ENCODE measurements at places on chromosomes 4 and X.

DNA sequence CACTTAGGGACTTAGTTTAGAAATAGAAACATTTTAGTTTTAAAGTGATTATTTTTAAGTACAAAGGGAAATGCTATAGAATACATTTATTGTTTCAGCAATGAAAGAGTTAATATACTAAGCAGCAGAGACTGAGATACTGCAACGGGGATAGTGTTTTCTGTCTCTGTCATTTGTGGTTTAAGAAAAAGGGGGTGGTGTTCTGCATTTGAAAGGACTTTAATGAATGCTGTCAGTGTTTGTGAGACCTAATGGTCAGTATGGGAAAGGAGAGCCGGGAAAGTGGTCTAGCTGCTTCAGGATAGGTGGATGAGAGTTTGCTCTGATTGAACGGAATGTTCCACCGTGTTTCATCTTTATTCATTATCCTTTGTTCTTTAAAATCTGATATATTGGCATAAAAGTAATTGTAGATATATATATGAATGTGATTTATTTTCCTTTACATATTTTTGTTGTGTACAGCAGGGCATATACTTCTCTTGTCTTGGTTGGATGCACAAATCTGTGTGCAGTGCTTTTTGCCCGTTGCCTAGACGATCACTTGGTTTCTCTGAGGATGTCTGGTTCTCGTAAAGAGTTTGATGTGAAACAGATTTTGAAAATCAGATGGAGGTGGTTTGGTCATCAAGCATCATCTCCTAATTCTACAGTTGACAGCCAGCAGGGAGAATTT, at the start of gene KLHL5:
TSS of gene KLHL5 (plus strand) at position 139 of the 676 bp plus-strand sequence. CDS start at position 560, 421 bp downstream.
- DNase-seq: peak; percentile 9

DNA sequence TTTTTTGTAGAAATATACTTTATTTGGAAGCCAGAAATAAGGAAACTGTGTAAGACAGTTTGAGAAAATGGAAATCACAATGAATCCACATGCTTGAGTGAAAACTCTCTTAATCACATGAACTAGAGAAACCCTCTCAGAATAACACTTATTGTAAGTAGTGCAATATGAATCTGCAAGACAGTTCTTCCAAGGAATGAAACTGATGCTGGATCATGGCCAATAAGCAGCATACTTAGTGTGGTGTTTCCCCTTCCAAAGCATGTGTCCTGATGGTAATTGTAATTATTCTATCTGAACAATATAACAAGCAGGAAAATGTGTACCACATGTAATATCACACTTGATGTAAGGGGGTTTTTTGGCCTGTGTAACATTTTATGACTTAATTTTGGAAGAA, 1870.5 kb upstream of the TENM3 start:
- no peak for DNase-seq

DNA sequence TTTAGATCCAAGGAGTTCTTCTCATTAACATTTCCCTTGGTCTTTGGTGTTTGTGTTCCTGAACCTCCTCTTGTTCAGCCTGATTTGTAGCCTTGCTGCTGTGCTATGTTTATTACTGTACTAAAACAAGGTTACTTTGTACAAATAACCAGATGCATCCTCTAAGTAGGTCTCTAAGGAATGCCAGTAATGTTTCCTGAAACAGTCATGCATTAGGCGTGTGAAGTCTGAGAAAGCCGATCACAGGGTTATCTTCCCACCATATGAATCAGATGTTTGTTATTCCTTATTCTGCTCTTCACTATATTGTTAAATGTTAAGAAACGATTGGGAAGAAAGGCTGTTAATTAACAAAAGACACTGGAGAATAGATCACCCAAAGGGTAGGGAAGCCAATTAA, 66.9 kb downstream of the GALNTL6 start:
- DNase-seq: peak; percentile 2

DNA sequence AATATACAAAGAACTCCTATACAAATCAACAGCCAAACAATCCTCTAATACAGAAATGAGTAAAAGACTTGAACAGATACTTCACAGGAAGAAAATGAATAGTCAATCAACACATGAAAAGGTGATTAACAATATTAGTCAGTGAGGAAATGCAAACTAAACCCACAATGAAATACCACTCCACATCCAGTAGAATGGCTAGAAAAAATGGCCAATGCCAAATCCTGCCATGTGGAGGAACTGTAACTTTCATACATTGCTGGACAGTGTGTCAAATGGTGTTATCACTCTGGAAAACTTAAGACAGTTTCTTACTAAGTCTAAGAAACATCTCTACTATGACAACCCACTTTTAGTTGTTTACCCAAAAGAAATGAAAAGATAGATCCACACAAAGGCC, 59.5 kb downstream of the NSG1 start:
- DNase-seq: peak; percentile 32

- DNase-seq: no peak
These were observed 1381.5 kb upstream of the AGA start for GRCh38 chr4:178823673-178824295.

DNA sequence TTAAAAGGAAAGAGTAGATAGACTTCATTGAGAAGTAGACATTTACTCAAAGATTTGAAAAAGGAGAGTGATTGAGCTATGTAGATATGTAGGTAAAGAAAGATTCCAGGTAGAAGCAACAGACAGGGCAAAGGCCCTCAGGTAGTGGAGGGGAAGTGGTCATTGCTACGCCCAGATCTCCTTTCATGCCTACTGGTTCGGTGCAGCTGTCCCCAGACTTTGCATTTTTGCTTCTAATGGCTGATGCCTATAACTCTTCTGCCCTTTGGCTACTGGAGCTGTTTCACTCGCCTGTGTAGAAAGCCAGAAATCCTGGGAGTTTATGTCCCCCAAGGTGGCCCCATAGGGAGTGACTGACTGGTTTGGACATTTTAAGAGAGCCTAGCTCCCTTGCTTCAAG, 16.9 kb upstream of the ARMCX2 start:
- no peak for DNase-seq

- no peak for DNase-seq
These were observed 167.1 kb downstream of the RAPGEF2 start for GRCh38 chr4:159269956-159270355.

DNA sequence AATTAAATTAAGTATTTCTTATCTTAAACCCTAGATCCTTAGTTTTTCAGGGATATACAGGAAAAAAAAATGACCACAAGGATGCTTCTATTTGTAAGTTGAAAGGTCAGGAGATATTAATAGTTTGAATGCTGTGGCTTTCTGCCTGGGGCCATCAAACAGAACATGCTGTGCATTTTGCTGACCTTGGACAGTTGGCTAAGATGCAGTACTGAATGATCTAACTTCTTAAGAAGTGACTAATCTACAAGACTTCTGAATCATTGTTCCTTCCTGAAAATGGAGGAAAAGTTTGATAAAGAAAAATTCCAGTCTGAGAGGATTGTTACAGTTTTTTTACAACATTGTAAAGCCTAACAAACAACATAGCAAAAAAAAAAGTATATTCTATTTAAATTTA, 237.8 kb upstream of the JADE1 start:
- DNase-seq: peak; percentile 80

DNA sequence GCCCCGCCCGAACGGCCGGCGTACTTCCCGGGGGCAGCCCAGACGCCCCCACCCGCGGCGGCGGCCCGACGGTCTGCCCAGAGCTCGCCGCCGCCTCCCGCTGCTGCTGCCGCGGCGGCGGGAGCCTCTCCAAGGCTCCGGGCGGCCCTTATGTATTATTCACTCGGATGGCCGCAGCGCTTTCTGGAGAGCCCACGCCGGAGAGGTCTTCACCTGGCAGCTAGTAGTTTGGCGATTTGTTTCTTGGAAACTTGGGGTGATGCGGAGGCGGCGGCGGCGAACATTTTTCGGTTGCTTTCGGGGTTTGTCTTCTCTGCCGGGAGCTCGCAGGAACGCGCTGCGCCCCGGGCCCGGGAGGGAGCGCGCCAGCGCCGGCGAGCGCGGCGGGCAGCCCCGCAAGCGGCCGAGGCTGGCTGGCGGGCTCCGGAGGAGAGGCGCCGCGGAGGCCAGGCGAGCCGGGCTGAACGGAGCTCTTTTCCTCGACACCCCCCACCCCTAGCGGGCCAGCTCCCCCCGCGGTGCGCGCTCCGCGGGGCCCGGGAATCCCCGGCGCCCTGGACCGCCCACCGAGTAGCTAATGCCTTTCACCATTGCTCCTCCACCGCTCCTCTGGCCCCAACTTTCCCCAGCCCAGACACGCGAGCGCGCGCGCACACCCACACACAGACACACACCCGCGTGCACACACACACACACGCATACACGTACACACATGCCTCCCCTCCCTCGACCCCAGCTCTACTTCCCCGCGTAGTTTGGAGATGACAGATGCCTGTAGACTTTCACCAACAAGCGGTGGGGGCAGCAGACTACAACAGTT, 113.5 kb downstream of the DHX15 start:
- peak; percentile 53 for DNase-seq

DNA sequence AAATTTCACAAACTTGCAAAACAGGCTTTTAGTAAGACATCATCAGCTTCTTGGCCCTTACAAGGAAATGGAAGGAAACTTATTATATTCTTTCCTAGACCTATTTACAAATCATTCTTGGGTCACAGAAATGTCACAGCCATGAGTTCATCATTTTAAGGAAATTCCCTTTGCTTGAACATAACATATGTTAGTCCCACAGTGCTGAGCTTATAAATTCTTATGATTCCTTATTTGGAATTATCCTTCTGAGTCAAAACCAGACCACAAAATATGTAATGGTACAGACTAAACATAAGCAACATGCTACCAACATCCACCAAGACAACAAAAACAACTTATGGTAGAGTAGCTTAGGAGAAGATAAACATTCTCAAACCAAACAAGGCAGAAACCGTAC, 236.9 kb upstream of the CTSO start:
- peak; percentile 11 for DNase-seq

- DNase-seq: no peak
These were observed 123.7 kb downstream of the SPRY1 start for GRCh38 chr4:123520325-123520724.

DNA sequence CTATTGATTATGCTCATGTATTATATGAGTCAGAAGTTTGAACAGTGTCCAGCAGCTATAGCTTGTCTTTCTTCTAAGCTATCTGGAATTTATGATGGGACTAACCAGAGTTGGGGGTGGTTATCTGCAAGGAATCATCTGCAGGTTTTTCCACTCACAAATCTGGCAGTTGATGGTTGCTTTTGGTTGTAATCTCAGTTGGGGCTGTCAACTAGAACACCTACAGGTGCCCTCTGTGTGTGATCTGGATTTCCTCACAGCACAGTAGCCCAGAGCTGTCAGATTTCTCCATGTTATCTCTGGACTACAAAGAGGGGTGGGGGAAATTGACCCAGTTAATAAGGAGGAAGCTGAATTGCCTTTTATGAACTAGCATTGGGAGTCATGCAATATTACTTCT, 51.4 kb upstream of the MAP9 start:
- no peak for DNase-seq

- DNase-seq: peak; percentile 44
These were observed 32.0 kb upstream of the MGST2 start for GRCh38 chr4:139633661-139634060.

- DNase-seq: no peak
These were observed 1090.9 kb upstream of the INTU start for GRCh38 chr4:126541820-126542219.

- no peak for DNase-seq
These were observed 587.7 kb downstream of the GLUD2 start for GRCh38 chrX:121635141-121635540.

DNA sequence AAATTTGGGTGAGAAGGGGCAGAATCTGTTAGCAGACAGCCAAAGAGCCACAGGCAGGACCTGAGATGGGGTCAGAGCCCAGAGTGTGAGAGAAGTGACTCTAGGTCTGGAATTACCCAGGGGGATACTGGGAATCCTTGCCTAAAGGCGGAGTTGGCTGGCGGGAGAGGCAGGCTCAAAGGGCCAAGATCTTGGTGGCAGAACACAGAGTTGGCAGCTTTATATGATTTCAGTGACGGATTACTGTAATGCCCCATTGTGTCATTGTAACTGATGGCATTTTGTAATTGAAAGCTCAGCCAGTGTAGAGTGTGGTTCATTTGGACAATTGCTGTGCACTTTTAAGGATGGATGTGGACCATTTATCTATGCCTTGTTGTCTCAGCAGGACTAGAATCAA, 77.3 kb downstream of the SMIM20 start:
- DNase-seq: no peak

GRCh38 chr4:174873931-174874330, 44.2 kb upstream of the ADAM29 start:
- DNase-seq: peak; percentile 4

DNA sequence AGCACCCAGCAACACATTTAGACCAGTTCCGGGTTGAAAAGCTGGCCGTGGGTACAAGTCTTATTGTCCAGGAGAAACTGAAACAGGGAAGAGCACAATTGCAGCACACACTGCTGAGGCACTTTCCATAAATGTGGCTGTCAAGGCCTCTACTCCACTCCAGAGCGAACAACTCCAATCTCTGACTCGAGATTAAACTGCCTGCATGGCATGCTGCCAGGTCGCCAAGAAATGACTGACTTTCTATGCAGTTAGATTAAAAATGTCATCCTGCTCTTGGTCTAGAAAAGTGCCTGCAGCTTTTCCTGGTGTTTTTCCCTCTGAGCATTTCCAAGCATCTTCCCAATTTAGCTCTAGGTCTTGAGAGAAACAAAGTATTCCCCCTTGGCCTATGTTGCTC, 260.6 kb upstream of the EMCN start:
- no peak for DNase-seq

DNA sequence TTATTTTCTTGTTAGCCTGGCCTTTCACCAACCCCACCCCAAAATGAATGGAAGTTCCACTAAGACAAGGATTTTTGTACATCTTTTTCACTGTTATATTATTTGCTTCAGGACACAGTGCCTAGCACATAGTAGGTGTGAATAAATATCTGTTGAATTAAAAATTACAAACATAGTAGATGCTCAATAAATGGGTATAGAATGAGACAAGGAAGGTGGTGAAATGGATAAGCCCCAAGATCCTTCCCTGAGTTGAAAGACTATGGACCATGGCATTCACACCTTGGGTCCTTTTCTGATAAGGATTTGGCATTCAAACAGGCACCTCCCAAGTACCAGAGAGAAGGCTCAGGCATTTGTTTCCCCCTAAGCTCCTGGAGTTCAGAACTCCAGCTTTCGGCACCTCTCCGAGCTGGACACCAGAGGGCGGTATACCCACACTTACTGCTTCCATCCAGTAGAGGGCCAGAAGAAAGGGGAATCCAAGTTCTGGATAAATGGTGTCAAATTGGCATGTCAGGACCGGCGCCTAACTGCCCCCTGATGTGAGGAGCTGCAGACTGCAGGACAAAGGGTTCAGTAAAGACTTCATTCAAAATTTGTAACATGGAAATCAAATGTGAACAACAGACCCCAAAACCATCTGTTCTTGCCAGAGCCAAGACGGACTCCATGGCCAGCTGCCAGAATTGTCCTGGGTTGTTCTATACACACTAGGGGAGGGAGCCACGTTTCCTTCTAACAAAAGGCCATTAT, 193.0 kb downstream of the GPC3 start:
- peak; percentile 67 for DNase-seq

DNA sequence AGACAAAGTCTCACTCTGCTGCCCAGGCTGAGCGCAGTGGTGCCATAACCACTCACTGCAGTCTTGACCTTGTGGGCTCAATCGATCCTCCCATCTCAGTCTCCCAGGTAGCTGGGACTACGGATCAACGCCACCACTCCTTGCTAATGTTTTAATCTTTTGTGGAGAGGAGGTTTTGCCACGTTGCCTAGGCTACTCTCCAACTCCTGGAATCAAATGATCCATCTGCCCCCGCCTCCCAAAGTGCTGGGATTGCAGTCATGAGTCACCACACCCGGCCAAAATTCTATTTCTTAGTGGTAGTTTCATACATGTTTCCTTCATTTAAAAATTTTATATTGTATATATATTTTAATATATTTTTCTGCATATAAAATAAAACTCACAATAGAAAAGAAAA, 125.8 kb upstream of the CLNK start:
- no peak for DNase-seq

GRCh38 chr4:18297684-18298083, 276.1 kb upstream of the LCORL start:
- DNase-seq: no peak
